ENCODE measurements at places on chromosomes 1 and 21. TPM values are rescaled to one million over a fixed set of nuclear protein-coding genes. Genes with fewer than 3 reads are reported as not detected.

The C1orf226 gene
- 0.04 TPM for total RNA-seq

The DNM3 gene
- total RNA-seq = 0.78 TPM

The MGST3 gene
- 47.9 TPM for total RNA-seq

The TEX38 gene
- not detected for total RNA-seq

The TMIGD3 gene
- not detected for total RNA-seq

The LPAR3 gene
- total RNA-seq = 0.84 TPM

The RXFP4 gene
- not detected for total RNA-seq

The EVI5 gene
- total RNA-seq = 51.2 TPM
